Activated CD8-positive, alpha-beta memory T cell treated with anti-CD3 and anti-CD28 coated beads, Interleukin-2, amount 50 U/mL, for 4 hours (primary cell): ENCODE measurements at places on chromosomes 6 and 20.

DNA sequence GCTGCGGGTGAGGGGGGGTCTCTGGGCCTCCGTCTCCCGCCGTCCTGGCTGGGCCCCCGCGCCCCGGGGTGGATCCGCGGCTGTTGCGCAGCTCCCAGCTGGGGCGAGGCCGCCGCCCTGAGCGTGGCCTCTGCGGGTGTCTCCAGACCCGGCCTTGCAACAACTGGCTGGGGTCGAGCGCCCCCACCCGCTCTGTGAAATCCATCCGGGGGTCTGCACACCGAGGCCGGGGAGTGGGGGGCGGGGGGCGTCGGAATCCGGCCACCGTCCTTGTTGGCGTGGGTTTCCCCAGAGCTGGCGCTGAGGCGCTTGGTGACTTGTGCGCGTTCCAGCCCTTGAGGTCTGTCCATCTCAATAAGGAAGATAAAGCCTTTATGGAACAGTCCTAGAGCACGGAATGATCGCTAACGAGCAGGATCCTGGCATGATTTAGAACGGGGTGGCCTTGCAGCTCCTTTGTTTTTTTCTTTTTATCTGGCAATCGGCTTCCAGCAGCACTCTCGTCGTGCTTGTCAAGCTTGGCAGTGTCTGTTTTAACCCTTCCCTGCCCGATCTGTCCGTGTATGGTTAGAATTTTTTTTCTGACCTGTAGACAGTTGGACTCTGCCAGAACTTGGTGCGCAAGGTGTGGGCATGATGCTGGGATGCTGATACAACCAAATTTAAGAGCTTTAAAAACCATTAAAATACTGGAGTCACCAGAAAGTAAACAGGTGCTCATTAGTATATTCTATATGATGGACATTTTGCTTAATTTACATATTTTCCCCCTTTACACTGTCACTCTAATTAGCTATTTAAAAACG is 675 bp downstream of the DSTN start:
- peak; percentile 30 for DNase-seq

GRCh38 chr6:27862396-27863066 is 49.7 kb downstream of the OR2B2 start:
- no peak for DNase-seq

DNA sequence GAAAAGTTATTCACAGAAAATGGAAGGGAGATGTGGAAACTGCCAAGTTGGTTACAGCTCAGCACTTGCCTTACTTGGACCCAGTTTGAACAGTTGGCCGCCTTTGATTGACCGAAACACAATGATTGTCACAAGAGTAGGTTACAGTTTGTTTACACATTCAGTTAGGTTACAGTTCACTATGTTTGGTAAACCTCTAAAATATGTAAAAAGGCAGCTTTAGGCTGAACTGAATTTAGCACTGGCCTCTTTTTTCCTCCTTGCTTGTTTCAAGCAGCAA is 116.2 kb downstream of the OLIG3 start:
- no peak for DNase-seq

DNA sequence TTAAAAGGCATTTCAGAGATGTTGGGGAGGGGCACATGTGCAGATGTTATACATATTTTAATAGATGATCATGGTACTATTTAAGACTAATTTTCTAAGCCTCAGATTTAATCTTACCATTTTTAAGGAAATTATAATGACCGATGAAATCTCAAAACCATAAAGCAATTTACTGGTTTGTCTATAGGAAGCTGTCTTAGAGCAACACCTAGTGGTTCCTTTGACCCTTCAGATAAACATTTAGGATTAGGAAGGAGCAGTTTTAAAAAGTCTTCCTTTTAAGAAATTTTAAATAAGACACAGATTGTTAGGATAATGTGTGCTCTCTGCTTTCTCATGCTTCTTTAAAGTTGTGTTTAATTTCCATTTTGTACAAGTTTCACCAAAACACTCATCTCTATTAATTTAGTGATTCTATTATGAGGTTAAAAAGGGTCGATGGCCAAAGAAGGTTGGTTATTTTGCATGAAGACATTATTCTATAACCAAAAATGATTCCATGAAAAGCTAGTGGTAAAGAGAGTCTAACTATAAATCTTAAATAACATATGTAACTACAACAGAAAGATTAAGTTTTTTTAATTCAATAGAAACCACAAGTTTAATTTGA is 376.4 kb downstream of the HACE1 start:
- no peak for DNase-seq

DNA sequence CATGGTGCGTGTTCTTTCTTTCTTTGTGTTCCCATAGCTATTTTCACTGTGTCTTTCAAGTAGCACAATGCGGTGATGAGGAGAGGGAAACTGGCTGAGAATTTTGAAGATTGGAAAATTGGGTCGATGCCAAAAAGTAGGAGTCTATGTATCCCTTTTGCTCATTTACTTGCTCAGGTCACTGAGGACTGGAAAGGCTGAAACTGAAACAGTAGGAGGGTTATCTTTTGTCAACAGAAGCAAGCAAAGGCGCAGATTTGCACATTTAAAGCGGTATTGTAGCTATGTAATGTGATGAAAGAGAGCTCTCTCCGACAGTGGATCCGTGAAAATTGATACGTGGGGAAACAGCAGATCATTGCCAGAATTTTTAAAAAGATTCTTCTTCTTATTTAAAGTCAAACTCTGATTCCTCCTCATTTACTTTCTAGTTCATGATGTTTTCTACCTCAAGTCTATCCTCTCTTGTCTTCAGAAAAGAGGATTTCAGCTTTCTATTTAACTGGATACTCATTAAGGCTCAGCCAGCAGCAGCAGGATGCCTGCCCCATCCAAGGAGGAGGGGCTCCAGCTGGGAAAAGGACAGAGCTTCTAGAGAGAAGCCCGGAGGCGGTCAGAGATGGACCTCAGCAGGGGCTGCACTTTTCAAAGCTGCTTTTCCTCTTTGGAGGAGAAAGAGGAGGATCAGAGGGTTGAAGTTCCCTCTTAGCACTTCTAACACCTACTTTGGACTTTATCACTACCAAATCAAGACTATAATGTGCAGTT is 15.9 kb upstream of the FYN start:
- no peak for DNase-seq

DNA sequence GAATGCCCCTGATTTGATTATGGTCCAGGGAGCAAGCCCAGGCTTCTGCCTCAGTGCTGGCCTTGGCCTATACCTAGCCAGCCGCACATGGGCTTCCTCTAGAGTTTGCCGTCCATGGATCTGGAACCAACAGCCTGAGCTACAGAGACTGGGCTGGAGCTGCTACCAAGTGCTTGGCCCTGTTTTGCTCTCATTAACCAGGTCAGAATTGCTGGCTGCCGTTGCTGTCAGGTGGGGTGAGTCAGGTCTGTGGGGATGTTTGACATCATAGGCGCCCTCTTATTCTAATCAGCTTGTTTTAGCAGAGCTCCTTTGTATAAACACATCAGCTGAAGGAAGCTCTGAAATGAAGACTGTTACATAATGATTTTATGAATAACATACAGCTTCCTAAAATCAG is 83.1 kb upstream of the PHACTR2 start:
- no peak for DNase-seq

DNA sequence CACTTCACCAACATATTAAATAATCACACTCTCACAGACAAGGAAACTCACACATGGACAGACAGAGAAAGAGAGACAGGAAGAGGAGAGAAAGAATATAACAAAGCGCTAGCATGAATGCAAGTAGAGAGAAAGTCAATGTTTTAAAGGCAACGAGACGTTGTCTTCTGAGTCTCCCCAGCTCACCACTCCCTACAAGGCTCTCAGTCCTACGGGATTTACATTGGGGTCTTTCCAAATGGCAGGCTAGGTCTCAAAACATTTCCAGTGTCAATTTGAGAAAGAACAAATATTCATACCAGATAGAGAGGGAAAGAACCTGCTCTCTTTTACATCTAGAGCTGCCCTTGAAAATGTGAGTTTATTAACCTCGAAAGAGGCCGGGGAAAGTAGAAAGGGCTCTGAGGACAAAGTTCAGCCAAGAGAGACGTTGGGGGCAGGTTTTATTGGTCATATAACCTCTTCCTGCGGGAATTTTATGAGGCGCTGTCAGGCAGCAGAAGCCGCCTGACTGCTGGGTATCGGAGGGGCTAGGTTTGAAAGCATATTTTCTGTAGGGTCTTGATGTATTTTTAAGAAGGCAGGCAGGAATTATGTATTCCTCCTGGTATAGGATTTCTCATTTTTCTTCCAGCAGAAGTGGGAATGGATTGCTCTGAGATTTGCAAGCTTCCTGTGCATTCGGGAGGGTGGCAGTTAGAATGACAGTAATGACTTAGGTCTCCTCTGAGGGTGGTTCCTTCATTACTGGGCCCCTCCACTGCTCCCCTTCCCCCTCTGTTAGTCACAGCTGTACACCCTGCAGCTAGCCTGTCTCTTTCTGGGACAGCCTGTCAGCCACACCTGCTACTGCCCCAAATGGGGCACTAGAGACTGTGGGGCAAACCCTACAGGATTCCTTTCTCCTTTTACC is 34.4 kb upstream of the KIF16B start:
- no peak for DNase-seq

DNA sequence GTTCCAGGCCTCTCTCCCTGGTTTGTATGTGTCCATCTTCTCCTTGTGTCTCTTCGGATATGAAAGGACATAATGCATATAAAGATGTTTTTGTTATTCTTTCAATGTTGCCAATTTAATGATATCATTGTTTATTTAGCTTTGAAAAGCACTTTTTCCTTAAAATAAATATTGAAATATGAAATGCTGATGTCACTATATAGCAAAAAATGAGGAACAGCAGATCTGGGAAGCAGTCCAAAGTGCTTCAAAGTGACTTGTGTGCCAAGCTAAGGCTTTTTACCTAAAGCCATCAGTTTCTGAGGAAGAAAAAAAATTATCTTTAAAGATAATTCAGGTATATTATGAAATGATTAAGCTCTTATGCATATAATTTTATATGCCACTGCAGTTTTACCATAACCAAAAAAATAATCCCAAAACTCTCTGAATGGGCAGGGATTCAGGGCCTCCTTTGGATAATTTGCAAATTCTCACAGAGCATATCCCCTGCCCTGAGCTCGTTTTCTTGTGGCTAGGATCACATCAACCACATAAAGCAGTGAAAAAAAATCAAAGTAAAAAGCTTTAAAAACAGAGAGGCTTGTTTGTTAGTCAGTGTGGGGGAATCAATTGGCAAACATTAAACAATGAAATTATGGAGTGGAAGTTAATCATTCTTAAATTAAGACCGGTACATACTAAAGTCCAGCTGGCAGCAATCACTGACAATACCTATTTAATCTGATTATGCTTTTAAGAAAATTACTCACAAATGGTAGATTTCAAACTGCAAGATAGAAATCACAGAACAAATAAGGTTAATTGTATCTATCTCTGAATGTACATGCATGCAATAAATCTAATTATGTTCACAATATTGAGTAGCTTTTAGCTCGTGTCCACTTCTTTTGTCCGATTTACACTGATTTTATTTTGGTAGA is 1027.9 kb upstream of the ADGRB3 start:
- DNase-seq: no peak

GRCh38 chr6:88586371-88587149 is 376.9 kb downstream of the RNGTT start:
- no peak for DNase-seq

DNA sequence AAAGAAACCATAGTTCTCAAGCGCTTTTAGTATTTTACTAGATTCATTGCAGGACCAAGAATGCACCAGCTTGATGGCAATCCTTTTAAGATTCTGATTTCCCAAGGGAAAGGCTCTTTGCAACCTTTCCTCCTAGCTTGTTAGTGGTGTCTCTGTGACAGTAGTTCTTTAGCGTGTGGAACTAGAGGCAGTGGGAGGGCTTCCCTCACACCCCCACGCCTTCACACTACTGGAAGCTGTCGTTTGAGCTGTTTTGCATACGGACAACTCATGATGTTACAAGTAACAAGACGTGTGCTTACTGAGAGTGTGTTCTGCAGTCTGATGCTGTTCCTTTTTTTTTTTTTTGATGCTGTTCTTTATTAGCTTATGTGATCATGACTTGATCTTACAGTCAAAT is 34.1 kb downstream of the EYA4 start:
- DNase-seq: no peak

DNA sequence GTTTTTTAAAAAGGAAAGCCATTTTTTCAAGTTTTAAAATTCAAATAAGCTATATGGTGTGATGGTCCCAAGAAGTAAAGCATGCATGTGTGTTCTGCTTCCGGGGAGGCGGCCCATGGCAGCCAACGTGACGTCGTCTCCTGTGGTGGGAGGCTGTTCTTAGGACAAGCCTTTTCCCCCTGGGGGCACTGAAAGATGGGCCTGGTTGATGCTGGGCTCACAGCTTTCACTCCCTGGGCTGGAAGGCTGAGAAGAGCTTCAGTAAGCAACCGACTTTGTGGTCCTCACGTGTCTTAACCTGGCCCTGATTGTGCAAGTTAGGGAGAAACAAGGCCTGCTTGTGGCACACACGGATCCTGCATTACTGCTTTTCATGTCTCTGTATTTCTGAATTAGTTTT is 84.1 kb downstream of the SMOC2 start:
- no peak for DNase-seq

DNA sequence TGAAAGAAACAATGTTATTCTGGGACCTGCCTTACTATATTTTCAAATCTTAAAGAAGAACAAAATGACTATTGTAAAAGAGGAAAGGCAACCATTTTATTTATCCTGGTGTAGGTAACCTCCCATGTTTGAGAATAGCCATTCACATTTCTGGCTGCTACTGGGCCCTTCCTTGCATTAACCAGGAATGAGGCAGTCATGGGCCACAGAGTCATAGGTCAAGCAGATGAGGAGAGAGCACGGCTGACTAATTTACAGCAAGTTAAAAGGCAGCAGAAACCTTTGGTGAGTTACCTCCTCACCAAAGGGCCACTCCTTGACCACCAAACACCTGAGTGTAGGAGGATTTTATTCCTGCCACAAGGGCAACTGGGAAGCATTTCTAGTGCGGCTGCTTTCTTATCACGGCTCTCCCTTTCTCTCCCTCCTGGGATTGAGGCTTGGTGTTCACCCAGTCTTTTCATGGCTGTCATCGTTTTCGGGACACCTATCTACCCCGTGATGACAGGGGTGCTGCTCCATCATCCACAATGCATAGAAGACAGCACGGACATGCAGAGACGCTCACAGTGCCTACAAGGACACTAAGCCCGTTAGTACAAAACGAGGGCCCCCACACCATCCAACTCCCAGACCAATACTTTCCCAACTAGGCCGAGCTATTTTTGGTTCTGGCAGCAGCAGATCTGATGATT is 4.4 kb upstream of the LAMA4 start:
- DNase-seq: no peak

- no peak for DNase-seq
These were observed 343.5 kb downstream of the RFPL4B start for GRCh38 chr6:112690497-112691202.

GRCh38 chr20:51713213-51713598 is 55.0 kb downstream of the ATP9A start:
- DNase-seq: no peak

GRCh38 chr20:44072384-44072783 is 114.6 kb downstream of the JPH2 start:
- DNase-seq: no peak

GRCh38 chr6:132719736-132720448 is 6.0 kb upstream of the VNN1 start:
- no peak for DNase-seq
